ENCODE measurements at places on chromosomes 11 and 22.

DNA sequence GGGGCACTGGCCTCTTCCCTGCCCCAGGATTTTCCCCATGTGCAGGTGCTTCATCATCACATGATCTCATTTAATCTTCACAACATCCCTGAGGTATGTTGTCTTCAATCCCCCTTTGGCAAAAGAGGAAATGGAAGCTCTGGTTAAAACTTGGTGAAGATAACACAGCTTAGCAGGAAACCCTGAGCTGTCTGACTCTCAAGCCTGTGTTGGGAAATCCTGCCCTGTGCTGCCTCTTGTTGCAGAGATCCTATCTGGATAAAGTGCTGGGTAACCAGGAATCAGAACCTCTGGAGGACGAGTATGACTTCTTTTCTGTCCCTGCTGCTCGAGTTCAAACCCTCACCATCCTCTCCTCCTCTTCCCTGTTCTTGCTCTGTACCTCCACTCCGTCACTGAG, 13.1 kb upstream of the E2F8 start:
- no peak for DNase-seq

GRCh38 chr11:93131709-93132108, 66.1 kb downstream of the SLC36A4 start:
- no peak for DNase-seq

GRCh38 chr11:64124147-64124546, 41.8 kb downstream of the MACROD1 start:
- no peak for DNase-seq

DNA sequence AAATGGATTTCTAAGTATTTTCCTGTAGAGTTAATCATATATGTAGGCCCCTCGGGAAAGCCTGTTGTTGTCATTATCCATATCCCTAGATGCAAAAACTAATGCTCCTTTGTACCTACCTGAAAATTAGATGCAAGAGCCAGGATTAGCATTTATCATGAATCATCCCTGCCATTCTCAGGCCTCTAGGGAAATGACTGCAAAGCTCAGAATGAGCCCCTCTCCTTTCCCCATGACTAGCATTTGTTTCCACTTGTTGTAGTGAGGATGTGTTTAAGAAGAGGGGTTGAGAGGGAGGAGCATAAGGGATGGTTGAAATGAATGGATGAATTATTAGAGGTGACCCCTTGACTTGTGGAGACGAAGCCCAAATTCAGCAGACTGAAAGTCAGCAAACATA, 537.9 kb downstream of the NTM start:
- DNase-seq: no peak

DNA sequence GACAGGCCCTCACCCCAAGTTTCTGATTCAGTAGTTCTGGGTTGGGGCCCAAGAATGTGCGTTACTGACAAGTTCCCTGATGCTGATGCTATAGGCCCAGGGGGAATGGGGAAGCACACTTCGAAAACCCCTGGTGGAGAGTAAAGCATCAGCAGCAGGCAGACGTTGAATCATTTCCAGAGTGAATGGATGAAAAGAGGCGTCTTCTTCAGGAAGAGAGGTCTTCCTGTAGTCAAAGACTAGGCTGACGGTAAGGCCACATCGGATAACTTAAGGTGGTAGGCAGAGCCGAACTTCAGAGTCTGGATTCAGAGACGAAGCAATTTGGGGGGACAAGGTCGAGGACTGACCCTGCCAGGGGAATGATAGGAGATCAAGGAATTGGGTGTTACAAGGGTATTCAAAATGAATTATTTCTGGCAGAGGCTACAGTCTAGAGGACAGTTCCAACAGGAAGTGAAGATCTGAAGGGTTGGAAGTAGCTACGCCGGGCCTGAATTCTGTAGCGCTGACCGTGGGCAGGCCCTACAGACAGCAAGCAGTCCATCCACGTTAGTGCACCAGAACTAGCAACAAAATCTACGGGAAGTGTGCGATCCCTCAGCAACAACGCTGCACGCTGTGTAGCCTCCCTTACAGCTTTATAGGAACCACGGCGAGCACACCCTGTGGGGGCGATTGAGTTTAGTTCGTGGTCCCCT, 862 bp upstream of the CENATAC start:
- no peak for DNase-seq

DNA sequence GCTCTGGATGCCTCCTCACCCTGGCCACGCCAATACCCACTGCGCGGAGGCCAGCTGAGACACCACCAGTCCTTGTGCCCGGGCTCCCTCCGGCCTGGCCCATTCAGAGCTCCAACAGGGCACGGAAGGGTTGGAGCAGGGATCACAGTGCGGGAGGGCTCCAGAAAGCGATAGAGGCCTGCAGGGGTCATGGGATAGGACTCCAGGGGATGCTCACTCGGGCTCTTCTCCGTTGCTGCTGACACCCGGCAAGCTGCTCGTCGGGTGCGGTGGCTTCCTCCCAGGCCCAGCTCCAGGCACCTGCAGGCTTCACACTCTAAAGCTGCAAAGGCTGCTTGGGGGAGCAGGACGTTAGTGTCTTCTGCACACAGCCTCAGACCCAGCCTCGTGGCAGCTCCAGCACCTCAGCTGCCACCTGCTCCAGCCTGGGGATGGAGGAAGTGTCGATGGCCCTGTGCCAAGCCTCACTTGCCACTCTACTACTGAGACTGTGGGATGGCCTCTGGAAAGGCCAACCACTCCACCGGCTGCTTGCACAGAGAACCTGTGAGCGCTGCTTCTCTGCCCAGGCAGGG, 10.6 kb downstream of the WNT7B start:
- no peak for DNase-seq

- DNase-seq: no peak
Measured at GRCh38 chr11:46272816-46273427, 4.5 kb upstream of the CREB3L1 start.

DNA sequence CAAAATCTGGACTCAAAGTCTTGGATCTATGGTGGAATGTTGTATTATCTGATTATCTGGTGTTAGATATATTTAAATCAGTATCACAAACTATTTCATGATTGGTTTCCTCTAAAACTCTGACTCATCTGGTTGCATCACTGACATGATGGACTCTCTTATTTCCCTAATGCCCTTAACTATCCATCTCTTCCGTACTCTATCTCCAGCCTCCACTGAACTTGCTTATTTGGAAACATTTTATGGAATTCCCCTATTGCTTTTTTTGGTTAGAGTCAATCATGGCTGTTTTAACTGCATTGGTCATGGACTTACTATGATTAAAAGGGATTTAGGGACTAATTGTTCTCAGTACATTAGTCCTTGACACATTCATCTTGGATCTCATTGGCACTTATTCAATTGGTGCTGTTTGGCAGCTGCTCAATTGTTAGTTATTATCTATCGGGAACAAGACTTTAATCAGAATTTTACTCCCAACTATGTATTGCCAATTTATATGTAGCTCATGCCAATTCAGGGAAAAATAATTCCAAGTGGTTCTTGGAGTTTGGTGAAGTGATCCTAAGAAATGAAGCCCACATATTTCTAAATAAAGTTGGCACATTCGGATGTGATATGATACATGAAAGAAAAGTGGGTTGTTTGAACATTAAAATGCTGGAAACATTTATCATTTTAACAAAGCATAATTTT, 942.0 kb upstream of the CCDC90B start:
- DNase-seq: no peak

DNA sequence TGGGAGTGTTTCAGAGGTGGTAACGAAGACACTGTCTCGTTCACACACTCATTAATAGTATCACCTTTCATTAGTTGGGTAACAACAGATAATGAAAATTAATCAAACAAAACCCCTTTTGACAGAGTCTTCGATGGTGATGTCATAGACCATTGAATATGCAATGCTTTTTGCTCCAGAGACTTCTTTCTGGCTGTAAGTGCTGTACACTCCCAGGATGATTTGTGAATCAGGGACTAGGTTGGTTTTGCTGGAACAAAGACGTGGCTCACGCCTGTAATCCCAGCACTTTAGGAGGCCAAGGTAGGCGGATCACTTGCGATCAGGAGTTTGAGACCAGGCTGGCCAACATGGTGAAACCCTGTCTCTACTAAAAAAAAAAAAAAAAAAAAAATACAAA, 9.5 kb upstream of the RASSF10 start:
- DNase-seq: no peak

- DNase-seq: no peak
Measured at GRCh38 chr11:13836666-13837065, 125.9 kb upstream of the SPON1 start.

All from activated naive CD8-positive, alpha-beta T cell treated with anti-CD3 and anti-CD28 coated beads, Interleukin-2, amount 50 U/mL, for 16 hours (primary cell).